ENCODE measurements at places on chromosomes 16 and 17.

- no peak for DNase-seq
Measured at GRCh38 chr17:12990926-12991325, 26.9 kb downstream of the ELAC2 start.

GRCh38 chr17:11554042-11554441 is 44.2 kb upstream of the DNAH9 start:
- DNase-seq: no peak

DNA sequence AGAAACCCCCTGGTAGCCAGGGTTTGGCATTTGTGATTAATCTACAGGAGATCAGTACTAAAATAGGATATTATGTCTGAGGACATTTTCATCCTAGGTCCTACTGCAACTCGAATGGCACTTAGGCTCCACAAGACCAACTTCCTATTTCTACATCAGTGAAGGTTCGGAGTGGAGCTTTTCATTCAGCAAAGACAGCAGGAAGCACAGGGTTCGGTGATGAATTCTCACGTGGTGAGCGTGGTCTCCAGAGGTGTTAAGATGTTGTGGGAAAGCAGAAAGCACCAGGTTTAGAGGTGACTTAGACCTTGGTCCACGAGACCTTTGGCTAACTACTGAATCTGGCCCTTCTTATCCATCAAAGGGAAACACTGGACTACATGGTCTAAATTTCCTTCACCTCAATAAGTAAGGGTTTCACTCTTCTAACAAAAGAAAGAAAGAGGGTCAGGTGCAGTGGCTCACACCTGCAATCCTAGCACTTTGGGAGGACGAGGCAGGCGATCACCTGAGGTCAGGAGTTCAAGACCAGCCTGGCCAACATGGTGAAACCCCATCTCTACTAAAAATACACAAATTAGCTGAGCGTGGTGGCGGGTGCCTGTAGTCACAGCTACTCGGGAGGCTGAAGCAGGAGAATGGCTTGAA is 13.9 kb upstream of the HELZ start:
- no peak for DNase-seq

GRCh38 chr17:40319651-40320540 is 10.9 kb downstream of the RARA start:
- DNase-seq: no peak

- no peak for DNase-seq
Measured at GRCh38 chr17:19344311-19345066, 18.0 kb downstream of the B9D1 start.

GRCh38 chr17:78442648-78443218 is 64.3 kb downstream of the PGS1 start:
- no peak for DNase-seq

DNA sequence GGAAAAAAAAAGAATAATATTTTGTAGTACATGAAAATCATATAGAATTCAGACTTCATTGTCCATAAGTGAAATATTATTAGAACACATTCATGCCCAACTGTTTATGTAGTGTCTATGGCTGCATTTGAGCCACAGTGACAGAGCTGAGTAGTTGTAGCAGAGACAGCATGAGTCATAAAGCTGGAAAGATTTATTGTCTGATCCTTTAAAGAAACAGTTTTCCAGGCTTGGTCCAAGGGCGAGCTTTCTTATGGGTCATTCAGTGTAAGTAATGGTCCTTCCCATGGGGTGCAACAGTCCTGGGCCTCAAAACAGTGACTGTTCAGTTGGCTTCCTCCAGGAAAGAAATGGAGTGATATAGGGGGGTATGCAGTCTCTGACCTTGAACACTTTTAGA is 260.2 kb downstream of the HS3ST4 start:
- DNase-seq: no peak

DNA sequence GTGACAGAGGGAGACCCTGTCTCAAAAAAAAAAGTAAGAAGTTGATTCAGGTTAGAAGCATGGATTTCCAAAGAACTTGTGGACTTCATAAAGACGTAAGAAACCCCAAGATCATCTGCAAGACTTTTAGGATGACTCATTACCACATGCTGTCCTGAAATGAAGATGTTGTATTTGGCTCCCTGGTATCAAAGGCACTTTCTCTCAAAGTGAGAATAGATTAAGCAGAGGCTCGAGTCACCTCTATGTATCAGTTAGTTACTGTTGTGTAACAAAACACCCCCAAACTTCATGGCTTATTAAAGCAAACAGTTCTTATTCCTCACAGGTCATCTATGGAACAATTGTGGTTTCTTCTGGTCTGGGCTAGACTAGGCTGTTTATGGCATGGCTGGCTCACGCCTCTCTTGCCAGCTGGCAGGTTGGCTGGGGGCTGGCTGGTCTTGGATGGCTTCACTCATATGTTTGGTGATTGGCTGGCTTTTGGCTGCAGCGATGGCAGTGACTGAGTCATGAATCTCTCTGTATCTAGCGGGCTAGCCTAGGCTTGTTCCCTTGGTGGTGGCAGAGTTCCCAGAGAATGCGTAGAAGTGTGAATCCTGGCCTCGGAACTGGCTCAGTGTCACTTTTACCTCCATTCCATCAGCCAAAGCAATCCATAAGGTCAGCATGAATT is 60.4 kb upstream of the MSI2 start:
- DNase-seq: no peak

DNA sequence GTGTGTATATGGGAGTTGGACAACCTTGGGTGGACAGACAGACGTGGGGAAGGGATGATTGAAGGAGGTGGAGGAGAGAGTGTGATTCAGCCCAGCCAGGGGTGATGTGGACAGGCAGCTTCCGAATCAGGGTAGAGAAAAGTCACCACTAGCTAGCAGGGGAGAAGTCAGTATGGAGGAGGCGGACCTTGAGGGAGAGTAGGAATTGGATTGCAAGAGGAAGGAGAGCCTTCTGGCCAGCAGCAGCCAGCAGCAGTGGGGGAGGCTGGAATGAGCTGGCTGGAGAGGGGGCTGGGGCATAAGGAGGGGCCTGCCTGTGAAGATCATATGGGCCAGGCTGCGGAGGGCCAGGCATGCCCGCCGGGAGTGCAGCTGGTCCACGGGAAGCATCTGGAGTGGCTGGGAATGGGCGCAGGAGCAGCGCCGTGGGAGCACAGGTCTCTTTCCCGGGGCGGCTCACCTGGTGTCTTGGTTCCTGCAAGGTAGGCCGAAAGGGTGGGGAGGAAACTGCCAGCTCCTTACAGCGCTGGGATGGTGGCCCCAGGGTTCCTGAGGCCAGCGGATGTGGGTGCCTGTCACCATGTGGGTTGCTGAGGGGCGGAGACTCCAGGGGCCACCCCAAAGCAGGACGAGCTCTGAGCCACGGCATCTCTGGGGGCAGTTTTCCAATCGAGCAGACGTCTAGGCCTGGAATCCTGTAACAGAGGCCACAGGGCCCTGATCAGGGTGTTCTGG is 235.3 kb downstream of the SEC14L1 start:
- DNase-seq: no peak

DNA sequence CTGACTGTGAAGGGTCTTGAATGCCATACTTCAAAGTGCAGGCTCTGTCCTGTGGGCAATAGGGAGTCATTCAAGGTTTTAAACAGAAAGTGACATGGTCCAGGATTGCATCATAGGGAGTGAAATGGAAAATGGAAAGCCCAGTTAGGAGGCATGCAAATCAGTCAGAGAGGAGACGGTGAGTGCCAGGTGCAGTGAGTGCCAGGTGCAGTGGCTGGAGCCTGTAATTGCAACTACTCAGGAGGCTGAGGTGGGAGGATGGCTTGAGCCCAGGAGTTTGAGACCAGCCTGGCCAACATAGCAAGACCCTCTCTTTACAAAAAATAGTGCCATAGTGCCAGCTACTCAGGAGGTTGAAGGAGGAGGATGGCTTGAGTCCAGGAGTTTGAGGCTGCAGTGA is 35.2 kb upstream of the SIAH1 start:
- DNase-seq: no peak

DNA sequence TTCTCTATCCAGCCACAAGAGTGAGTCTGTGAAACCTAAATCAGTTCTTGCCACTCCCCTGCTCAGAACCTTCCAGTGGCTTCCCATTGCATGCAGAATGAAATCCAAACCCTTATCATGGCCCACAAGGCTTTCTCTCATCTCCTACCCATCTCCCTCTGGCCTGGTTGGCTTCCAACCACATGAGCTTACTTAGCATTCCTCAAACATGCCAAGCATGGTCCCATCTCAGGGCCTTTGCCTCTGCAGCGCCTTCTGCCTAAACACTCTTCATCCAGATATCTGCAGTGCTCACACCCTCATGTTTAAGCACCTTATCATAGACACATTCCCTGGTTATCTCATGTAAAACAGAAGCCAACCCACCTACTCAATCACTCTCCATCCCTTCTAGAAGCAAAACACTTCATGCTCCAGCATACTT is 15.5 kb downstream of the TK2 start:
- no peak for DNase-seq

- no peak for DNase-seq
Measured at GRCh38 chr17:19464031-19465026, 53.3 kb downstream of the RNF112 start.

DNA sequence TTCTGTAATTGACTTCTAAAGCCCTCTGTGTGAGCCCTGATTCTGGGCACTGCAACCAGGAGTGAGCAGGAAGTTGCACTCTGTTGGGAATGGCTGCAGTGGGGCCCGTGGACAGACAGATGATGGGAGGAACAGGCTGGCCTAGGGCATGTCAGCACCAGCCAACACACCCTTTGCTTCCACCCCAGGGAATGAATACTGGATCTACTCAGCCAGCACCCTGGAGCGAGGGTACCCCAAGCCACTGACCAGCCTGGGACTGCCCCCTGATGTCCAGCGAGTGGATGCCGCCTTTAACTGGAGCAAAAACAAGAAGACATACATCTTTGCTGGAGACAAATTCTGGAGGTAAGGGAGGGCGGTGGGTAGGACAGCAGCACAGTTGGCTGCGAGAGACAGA is 10.8 kb upstream of the LPCAT2 start:
- DNase-seq: no peak

DNA sequence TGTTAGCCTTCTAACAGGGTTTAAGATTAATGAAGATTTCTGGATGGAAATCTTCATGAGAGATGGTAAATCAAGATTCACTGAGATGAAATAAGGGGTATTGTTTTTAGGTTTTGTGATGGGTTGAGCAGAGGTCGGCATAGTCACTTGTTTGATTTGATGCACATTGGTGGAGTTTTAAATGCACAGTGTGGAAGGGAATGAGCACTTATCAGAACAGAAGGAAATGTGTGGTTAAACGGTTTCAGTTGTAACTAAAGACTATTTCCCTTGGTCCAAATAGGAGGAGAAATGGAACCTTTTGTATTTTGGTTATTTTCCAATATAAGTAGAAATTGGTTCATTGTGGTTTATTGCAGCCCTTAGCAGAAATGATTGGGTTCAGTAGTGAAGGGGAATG is 34.1 kb downstream of the CBFB start:
- no peak for DNase-seq

DNA sequence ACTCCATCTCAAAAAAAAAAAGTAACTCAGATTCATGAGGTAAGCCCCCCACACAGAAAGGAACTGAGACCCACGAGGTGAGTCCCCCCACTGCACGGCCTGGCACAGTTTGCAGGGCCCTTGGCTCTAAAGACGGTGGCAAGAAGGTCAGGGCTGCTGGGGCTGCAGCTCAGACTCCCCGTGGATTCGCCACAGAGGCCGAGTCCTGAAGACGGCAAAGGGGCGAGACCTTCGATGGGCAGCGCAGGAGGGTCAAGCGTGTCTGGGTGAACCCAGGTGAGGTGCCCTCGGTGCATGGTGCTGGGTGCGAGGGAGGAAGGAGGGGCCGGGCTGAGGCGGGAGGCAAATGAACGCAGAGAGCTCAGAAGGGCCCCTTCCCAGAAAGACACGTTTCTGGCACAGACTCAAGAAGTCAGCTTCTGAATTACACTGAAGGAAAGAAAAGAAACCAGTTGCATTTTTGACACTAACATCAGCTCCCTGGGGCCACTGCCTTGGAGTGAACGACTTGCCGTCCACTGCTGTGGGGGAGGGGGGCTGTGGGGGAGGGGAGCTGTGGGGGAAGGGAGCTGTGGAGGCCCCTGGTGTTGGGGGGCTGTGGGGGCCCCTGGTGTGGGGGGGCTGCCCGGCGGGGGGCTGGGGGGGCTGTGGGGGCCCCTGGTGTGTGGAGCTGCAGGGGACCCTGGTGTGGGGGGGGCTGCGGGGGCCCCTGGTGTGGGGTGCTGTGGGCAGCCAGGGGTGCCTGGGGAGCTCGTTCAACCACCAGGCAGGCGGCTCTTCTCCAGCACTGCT is 69.8 kb upstream of the METRNL start:
- DNase-seq: no peak

GRCh38 chr17:75507733-75508719 is 7.3 kb downstream of the CASKIN2 start:
- no peak for DNase-seq

GRCh38 chr17:8630802-8631553 is 453 bp upstream of the MYH10 start:
- DNase-seq: peak; percentile 99

DNA sequence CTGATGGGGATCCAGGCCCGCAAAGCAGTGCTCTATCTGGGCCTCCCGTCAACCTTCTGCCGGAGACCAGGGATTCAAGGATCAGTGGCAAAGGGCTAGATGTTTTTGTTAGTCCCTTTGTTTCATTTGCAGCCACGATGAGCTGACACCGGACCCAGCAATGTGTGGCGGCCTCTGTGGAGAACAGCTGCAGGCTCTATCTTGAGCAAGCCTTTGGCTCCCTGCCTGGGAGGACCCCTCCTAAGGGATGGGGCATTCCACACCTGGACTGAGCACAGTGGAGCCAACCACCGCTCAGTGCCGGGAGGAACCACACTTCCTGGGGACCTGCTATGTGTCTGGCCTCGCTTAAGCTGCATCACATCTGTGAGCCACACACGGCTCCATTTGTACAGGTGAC is 215.8 kb downstream of the RBFOX3 start:
- no peak for DNase-seq

- DNase-seq: no peak
Measured at GRCh38 chr17:78613416-78613815, 36.2 kb upstream of the DNAH17 start.

- no peak for DNase-seq
Measured at GRCh38 chr16:534856-535445, 7.4 kb downstream of the CAPN15 start.

- no peak for DNase-seq
Measured at GRCh38 chr16:47358816-47359215, 102.0 kb downstream of the ITFG1 start.

DNA sequence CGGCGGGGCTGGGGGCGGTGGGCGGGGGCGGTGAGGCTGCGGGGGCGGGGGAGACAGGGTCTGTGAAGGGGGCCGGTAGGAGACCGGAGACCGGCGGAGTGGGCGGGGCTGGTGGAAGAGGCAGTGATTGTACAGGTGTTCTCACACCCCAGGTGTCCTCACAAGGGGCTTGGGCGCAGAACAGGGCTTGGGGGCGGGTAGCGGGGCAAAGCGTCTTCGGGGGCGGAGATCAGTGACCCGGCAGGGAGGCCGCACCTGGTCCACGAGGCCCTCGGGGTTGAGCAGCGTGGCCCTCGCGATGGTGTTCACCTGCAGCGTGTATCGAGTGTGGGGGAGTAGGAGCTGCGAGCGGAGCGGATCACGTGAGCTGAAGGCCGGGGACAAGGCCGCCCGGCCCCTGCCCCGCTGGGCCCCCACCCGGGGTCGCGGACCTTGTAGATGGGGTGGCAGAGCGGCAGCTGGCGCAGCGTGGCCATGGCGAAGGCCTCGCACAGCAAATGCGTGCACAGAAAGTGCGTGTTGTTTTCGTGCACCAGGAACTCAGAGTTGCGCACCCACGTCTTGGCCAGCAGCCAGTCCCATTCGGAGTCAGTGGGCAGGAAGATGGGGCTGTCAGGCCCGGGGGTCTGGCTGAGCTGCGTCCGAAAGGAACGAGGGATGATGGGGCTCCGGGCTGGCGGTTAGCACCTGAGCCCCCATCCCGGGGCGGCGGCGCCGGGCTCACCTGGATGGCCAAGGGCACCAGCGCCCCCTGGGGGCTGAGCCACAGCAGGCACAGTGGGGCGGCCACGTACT is 8.5 kb downstream of the ALOXE3 start:
- peak; percentile 37 for DNase-seq
